Sciatic nerve (tissue), 2 donors: ENCODE measurements at places on chromosomes 3 and 15.

DNA sequence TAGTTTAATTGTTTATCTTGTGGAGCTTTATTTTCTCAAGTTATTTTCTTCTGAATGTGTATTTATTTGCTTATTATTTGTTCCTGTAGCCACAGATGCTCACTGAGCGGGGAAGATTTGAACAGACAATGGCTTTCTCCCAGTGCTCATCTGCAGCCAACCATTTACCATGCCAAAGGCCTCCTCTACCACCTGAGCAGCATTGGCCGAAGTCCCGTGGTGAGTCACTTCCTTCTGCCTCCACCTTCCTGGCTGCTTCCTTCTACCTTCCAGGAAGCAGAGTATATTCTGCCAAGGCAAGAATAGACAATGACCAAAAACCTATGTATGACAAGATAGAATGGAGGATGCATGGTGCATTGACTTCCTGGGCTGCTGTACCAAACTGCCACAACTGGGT, 443.1 kb downstream of the AGBL1 start:
- no peak for DNase-seq

GRCh38 chr15:66796343-66796742, 94.3 kb downstream of the SMAD6 start:
- no peak for DNase-seq

DNA sequence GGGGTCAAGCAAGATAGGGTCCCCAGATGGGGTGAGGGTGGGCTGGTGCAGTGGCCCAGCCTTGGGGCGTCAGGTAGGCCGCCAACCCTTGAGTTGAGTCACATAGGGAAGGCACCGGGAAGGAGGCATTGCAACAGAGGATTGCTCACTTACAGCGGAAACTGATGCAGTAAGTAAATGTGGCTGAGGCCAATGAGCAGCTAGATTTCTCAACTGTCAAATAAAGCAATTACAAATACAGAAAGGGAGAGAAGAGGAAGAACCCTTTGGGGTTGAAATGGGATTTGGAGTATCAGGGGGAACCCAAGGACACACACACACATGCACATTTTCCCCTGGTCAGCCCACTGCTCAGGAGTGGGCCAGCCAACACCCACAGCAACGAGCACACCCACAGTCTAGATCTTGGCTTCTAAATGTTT, 44.0 kb downstream of the CHSY1 start:
- no peak for DNase-seq

DNA sequence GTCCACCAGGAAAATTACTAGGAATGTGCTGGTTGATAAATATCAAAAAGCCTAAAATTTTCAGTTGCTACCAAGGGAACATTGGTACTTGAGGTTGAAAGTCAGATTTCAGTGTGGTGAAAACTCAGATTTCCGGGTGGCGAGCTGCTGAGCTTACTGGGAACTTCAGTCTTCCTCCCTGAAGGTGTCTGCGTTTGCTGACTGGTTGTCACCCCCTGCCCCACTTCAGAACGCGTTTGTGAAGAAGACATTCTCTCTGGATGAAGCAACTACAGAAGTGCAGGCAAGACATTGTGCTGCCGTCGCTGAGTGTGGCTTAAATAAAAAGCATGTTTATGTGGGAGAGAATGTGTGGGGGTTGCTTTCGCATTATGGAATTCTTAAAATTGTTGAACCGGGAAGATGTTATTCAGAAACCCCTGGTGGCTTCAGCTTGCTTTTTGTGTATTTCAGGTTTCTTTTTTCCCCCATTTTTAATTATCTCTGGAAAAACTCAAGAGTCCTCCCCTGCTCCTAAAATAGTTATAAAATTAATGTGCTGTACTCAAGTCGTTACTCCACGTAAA, 7.1 kb downstream of the FAM81A start:
- DNase-seq, result no peak

DNA sequence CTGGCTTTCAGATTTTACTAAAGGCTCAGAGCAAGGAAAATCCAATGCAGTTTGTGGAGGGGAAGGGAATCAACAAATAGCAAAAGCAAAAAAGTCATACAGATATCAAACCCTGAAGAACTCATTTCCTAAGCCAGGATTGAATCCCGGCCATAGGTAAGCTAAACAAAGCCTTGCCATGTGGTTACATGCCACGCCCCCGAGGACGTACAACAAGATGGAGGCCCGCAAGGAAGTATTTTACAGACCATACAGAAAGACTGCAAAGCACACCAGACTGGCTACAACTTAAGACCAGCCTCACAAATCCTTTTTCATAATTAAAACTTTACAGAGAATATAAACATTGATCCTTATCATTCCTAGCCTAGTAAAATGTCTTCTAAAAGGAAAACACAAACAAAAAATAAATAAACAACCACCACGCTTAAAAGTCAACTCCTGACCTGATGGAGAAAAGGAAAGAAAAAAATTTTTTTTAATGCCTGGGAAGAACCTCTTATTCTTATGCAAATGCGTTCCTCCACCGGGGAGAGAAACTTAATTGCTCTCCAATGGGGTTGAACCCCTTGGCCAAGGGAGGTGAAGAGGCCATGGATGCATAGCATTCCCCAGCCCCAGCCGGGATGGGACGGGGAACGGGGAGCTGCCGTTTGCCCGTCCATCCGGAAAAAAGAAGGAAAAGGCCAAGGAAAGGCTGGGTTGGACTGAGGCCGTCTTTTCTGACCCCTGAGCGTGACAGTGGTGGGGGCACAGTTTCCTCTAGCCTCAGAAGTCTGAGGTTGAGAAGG, 39.3 kb downstream of the IL1RAP start:
- no peak for DNase-seq

- DNase-seq, result no peak
Measured at GRCh38 chr3:124648551-124648950, 81.7 kb upstream of the UMPS start.

GRCh38 chr3:184117636-184118035, 17.5 kb upstream of the EIF2B5 start:
- DNase-seq, result no peak

GRCh38 chr3:113193719-113194118, 17.6 kb upstream of the BOC start:
- DNase-seq, result no peak

DNA sequence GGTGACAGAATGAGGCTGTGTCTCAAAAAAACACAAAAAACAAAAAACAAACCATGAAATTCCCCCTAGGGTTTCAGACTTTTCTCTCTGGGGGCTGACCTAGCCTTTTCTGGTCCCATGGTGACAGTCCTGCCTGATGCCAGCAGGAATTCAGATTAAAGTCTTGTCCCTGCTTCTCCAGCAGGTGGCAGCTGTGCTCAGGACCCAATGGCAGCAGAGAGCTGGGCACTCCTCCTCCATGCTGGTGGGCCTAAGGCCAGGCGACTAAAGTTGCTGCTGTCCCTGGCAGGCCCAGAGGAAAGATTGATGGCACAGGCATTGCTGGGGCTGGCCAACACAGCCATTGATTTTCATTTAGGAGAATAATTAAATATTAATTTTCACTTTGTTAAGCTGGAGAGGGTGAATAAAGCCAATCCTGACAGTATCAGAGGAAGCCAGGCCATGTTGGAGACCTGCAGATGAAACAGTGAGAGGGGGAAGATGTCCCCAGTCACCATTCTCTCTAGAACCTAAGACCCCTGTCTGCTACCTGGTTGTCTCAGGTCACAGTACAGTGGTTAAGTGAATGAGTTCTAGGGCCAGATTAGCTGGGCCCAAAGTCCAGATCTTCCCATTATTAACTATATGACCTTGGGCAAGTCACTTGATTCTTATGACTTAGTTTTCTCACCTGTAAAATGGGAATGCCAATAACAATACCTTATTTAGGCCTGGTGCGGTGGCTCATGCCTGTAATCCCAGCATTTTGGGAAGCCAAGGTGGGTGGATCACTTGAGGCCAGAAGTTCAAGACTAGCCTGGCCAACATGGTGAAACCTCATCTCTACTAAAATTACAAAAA, 7.1 kb downstream of the CELF6 start:
- peak; percentile 72 for DNase-seq

DNA sequence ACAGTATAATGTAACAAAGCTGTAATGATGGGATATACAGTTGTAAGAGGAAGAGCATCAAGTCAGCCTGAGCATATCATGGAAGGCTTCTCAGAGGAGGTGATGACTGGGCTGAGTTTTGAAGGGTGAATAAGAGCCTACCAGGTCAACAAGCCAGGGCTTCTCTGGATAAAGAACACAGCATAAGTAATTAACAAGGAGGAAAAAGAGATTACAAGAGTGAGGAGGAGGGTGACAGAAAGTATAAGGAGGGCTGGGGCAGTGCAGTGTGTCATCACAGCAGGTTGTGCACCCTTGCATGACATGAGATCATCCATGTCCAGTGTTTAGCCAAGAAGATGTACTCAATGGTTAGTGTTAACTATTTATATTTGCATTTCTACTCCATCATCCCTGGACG, 16.9 kb upstream of the SPATA12 start:
- DNase-seq, result no peak

DNA sequence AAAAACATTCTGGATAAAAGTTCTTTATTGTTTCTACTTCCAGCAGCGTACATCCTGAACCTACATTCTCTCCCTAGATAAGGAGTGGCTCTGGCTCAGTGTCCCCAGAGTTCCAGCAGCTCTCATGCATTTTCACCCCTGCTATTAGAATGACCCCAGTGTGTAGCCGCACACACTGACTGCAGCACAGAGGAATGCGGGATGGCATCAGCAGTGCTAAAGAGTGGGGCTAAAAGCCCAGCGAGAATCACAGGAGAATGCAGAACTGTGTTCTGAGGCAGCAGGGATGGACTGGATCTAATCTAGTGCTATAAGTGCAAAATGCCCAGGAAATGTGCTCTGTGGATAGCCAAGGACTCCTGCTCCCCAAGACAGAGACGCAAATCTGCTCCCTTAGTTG, 66.4 kb upstream of the TJP1 start:
- no peak for DNase-seq

DNA sequence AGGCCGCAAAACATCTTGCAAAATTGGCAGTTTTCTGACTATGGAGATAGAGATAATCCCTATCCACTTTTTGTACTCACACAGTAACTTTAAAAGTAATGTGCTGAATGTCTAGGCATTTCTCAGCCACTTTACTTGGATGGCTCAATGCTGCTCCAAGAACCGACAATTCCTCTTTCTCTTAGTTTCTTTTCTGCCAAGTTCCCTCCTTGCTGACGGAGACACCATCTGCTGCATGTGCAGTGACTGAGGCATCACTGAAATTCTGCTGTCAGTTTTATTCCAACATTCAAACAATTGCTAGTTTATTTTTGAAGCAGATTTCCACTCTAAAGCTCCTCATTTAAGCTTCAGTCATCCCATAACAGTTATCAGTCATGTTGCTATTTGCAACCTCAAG, 116.0 kb upstream of the RBMS3 start:
- DNase-seq, result no peak

DNA sequence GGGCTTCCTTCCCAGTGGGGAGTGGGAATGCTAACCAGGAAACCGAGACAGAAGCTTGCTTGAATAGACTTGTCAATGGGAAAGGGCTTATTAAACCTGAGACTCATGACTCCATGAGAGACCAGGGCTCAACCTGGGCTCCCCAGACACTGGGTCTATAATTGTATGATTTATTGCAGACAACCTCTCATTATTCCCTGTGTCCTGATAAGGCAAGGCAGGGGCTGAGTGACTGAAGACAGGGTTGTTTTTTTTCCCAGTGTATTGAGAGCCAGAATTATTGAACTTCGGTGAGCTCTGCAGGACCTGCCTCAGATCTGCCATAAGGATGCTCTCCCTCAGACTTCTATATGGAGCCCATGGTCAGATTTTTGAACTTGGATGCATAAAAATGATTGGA, 79.5 kb upstream of the KLHL25 start:
- DNase-seq, result no peak

DNA sequence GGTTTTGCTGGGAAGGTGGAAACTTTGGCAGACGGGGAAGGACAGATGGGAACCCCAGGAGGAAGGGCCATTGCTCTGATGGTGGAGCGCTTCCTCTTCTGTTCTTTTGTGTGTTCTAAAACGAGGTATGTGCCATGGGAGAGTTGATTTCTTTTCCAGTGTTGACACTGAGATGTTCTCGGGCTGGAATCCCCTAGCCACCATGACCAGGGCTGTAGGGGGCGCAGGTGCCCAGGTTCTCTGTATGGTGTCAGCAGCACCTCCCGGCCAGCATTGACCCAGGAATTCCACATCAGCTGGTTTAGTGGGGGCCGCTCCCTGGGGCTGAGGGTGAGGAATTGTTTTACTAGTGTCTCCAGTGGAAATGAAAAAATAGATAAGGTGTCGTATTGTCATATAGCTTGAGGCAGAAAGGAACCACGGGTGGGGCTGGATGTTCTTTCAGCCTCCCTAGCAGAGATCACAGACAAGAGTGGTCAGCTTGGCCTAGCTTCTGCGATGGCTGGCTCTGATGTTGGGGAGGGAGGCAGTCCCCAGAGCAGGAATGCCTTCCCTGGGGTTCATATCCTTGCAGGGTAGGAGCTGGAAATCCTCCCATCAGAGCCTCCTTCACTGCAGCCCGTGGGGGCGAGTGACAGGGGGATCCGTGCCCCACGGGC, 34.2 kb upstream of the ACAD9 start:
- no peak for DNase-seq

DNA sequence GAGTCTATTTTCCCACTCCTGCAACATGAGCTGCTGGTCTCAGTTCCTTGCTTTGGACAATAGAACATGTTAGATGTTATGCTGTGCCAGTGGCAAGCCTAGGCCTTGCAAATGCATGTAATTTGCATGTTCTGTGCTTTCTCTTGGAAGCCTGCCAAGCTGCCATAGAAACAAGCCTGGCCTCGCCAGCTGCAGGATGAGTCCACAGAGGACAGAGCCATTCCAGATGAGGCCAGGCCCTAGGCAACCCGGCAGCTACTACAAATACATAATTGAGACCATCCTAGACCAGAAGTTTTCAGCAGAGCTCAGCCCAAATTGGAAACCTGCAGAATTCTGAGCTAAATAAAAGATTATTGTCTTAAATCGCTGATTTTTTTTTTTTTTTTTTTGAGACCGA, 39.6 kb downstream of the TRIM69 start:
- no peak for DNase-seq

DNA sequence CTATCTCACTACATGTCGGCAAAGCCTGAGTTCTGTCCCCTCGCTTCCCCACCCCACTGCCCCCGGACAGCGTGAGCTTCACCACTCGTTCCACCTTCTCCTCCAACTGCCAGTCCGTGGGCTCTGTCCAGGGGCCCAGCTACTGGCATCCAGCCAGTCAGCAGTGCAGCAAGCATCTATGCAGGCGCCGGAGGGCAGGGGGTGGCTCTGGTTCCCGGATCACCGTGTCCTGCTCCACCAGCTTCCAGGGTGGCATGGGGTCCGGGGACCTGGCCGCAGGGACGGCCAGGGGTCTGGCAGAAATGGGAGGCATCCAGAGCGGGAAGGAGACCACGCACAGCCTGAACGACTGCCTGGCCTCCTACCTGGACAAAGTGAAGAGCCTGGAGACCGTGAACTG, 20.4 kb downstream of the CMTM8 start:
- DNase-seq, result no peak
